ENCODE measurements at places on chromosomes 7 and 10.

DNA sequence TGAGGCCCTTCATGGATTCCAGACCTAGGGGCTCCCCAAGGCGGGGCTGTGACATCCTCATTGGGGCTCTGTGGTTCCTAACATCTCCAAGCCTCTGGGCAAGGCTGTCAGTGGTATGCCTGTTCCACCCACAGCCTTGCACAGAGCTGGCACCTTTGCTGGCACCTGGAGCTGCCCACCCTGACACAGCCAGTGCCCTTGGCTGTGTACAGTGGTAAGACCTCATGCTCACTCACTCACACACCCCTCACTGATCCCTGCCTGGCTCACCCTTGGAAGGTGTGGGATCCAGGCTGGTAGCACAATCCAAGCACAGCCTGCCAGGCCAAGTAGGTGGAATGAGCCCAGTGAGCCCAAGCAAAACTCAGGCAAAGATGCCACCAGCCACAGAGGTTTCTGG, 200.4 kb upstream of the PCDH15 start:
- no peak for DNase-seq

GRCh38 chr7:51007551-51008505, 225.1 kb upstream of the GRB10 start:
- no peak for DNase-seq

DNA sequence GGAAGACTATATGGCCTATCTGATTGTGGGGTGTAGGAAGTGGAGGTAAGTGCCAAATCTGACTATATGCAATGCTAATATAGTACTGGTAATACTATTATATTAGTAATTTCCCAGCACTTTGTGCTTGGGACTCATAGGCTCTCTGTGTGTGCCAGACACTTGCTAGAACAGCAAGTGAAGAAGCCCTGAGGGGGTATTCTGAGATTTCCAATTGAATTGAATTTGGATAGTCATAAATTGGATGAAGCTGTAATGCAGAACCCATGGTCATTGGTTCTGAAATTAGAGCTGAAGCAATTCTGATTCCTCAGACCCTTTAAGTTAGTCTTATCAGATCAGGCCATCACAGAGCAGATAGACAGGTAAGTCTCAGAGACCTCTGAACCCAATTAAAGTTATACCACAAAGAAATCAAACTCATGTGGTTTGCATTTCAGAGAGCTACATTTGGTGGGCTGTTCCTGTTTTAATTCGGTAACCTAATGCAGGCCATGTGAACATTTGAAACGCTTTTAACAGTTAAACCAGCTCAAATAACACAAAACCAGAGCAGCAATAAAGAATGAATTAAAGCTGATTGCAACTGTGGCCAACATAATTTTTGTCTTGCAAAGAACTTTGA, 179.5 kb downstream of the CREB5 start:
- no peak for DNase-seq

- no peak for DNase-seq
Observed at GRCh38 chr7:107628461-107629064, 32.1 kb upstream of the SLC26A4 start.

- DNase-seq, result no peak
Observed at GRCh38 chr7:111093496-111093895, 2.6 kb downstream of the LRRN3 start.

GRCh38 chr7:67455508-67455907, 458.9 kb downstream of the TYW1 start:
- DNase-seq, result no peak

- no peak for DNase-seq
Observed at GRCh38 chr10:7948371-7949000, 106.0 kb upstream of the GATA3 start.

- no peak for DNase-seq
Observed at GRCh38 chr10:30463944-30464451, 30.0 kb downstream of the MAP3K8 start.

DNA sequence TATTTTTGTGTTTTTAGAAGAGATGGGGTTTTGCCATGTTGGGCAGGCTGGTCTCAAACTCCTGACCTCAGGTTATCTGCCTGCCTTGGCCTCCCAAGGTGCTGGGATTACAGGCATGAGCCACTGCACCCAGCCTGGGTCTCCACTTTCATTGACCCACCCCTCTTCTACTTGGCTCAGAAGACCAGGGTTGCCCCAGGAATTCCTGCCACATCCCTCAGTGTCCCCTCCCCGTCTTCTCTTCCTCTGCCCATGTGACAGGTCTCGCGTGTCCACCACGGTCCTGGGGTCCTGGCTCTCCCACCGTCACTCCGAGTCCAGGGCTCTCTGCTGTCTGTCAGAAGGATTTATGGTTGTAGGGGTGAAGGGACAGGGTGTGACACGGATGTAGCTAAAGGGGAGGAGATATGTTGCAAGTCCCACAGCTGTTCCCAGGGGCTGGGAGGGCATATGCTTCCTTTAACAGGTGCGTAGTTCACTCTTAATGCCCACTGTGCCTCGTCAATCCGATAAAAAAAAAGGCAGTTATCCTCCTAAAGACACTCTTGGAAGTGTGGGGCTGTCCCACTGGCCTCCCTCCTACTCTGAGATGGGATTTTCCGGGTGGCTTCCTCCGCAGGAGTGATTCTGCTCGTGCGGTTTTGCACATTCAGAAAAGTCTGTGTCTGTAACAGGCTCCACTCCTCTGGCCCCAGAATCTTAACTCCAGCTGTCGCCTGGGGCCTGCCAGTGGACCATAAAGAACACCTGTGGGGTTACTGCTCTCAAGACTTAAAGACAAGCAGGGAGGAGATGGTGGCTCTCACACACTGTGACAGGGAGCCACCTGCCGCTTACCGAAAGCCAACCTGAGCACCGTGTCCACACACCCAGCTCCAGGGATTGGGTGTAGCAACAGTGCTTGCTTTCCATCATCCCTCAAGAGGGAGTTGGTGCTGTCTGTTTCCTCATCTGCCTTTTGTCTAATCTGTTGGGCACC, 36.7 kb upstream of the SHH start:
- no peak for DNase-seq

DNA sequence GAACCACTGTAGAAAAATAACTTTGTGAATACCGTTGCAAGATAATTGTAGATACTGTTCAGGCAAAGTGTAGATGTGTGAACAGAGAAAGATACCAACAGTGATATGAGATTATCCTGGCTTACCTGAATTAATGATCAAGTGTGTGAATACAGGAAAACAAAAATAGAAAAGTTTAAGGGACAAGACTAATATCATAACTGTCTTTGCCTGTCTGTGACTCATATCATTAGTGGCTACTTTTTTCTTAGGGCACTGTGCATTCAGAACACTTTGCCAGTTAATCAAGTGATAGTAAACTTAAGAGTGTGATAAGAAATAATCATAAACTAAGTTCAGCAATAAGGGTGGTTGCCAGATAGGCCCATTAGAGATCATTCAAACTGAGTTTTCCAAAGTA, 323.0 kb upstream of the LRGUK start:
- DNase-seq, result no peak

DNA sequence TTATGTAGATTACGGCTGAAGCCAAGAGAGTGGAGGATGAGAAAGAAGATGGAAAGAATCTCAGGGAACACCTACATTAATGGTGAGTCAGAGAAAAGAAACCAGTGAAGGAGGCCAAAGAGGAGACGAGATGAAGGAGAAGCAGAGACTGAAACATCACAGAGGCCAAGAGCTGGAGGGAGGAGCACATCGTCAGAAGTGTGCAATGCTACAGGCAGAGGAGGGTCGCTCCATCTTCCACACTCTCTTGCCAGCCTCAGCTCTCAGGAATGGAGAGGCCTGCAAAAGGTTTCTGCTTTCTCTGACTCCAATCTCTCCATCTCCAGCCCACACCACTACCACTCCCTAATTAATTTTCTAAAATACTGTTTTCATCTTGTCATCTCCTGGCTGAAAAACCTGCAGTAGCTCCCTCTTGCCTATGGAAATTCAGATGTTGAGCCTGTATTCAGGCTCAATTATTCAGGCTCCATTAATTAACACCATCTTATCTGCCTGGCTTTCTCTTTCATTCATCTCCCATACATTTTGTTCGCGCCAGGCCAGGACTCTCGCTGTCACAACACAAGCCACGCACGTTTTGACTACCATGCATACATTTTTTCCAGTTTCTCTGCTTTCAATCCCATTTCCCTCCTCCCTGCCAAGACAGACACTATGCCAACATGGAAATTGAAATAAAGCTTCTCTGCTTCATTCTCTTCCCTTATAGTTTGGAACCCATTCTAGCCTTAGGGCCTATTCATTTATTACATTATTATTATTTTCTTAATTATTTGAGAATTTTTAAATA, 165.8 kb downstream of the INHBA start:
- no peak for DNase-seq

DNA sequence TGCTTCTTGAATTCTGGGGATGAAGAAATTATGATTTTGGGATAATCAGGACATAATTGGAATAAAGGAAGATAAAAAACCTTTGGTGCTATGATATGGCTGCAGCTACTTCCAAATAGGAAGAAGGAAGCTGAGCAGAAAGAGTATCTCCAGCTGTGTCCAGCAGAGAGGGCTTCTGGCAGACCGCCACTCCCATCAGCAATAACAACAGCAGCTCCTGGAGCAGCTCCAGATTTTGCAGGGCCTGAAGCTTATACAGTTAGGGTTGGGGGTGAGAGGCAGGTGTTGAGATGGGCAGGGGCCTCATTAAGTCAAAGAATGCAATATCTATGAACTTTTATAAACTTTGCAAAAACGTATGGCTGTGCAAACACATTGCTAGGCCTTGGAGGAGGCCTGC, 62.3 kb downstream of the C10orf120 start:
- no peak for DNase-seq

DNA sequence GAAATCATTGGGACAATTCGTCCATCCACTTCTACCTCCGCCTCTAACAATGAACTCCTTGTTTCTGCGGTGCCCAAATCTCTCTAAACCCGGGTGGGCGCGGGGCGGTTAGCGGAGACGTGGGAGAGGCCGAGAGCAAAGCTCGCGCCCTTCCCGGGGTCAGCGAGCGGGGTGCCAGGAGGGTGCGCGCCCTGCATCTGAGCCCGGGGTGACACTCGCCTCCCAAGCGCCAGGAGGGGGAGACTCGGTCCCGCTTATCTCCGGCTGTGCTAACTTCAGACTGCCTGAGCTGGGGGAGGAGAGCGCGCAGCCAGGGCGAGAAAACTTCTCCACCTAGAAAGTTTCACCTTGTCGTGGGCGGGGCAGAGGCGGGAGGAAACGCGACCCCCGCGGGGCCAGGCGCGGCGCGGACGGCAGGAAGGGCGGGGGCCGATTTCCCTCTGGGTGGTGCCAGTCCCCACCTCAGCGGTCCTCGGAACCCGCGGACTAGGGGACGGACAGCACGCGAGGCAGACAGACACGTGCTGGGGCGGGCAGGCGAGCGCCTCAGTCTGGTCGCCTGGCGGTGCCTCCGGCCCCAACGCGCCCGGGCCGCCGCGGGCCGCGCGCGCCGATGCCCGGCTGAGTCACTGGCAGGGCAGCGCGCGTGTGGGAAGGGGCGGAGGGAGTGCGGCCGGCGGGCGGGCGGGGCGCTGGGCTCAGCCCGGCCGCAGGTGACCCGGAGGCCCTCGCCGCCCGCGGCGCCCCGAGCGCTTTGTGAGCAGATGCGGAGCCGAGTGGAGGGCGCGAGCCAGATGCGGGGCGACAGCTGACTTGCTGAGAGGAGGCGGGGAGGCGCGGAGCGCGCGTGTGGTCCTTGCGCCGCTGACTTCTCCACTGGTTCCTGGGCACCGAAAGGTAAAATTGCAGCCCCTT, at the start of gene MET:
Gene MET (plus strand): TSS at position 516 of the 915 bp plus-strand sequence. CDS start 26,889 bp downstream, outside the sequence.
- no peak for DNase-seq

GRCh38 chr10:88038268-88038667, 174.8 kb downstream of the PTEN start:
- no peak for DNase-seq

- DNase-seq, result no peak
Observed at GRCh38 chr7:141189231-141189630, 115.4 kb downstream of the TMEM178B start.

GRCh38 chr7:124440081-124440480, 325.5 kb downstream of the GPR37 start:
- no peak for DNase-seq

- peak; percentile 52 for DNase-seq
Observed at GRCh38 chr7:106840342-106840741, 24.7 kb upstream of the PIK3CG start.

- DNase-seq, result no peak
Observed at GRCh38 chr7:42495256-42495655, 258.2 kb upstream of the GLI3 start.

DNA sequence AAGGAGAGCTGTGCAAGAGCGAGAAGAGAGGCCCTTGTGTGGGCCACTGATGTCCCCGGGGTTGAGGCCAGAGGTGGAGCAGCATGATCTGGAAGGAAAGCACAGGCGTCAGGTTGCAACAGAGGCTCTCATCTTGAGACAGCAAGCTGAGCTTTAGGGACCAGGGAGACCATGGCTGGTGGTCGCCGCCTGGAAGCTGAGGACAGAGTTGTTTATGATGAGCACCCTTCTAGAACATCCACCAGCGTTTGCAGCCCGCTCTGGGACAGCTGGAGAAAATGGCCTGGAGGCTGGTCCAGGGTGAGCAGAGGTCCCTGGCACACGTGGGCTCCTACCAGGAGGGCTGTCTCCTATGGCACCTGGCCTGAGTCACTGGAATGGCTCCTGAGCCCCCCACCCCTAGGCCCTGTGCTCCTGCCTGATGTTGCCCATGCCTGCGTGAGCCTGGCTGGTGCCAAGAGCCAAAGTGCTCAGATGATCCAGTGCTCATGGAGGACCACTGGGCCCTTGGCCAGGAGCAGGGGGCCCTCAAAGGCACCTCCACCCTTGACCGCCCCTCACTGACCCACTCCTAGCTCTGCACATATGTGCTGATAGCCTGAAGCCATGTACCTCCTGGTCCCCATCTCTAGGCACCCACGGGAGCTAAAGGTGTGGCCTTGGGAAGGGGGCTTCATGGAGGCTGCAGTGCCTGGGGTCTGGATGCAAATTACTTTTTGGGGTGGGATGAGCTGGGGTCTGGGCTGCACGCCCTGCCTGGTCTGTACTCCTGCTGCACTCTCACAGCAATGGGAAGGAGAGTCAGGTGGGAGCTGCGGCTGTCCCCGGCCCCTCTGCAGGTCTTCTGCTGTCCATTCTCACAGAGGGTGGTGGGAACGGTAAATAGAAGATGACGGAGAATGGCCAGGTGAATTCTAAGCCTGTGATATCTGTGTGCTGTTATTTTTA, 40.1 kb upstream of the RET start:
- DNase-seq, result no peak

DNA sequence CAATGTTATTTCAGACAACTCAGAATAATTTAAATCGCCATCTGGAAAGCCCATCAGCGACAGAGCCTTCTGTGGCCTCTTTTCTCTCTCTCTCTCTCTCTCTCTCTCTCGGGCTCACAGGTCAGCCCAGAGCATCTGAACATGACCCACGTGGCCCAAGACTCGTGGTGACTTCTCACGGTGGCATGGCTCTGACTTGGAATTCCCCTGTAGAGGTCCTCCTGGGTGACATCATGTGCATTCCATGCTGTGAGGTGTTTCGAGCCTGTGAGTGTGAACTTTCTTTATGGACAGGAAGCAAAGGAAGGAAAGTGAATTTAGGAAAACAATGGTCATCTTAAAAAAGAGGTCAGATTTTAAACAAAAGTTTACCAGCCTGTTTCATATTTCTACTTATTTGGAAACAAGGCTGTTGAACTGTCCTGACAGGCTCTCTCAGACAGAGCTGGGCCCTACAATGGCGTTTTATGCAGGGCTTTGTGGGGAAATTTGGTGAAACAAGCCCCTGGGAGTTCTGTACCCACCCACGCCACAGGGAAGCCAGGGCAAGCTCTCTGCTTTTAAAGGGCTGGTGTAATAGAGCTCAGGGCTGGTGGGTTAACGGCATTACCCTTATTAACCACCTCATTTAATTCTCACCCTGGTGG, 359.7 kb upstream of the ZNF32 start:
- no peak for DNase-seq
